ENCODE measurements at places on chromosomes 1 and 21. TPM values are rescaled to one million over a fixed set of nuclear protein-coding genes. Genes with fewer than 3 reads are reported as not detected.

DNA sequence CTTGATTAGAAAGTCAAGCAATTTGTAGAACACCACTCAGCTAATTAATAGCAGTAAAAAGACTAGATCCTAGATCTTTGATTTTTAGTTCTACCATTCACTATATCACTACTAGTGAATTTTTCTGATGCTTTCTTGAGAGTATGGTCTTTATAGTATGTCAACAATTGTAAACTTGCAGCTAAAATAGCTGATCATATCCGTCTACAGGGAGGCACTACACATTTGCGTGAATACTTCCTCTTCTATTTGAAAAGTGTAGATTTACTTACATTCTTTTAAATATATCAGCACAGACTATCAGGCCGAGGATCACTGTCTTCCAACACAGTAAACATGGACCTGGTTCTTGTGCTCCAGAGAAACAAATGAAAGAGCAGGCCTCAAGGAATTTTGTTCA lies 18.6 kb upstream of the PTPRC start:
- DNase-seq, result no peak

The TNFRSF9 gene
- total RNA-seq, result 0.27 TPM

The PADI3 gene
- not detected for total RNA-seq

DNA sequence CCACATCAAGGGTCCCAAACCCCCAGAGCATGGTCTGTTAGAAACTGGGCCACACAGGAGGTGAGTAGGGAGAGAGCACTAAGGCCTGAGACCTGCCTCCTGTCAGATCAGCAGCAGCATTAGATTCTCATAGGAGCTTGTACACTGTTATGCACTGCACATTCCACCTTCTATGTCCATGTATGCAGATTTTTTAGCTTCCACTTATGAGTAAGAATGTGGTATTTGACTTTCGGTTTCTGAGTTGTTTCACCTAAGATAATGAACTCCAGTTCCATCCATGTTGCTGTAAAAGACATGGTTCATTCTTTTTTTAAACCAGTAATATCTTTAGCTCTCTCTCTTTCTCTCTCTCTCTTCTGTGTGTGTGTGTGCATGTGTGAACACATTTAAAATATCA lies 663 bp upstream of the GBP6 start:
- no peak for DNase-seq

- DNase-seq, result no peak
Measured at GRCh38 chr1:183206538-183207122, 20.6 kb downstream of the LAMC2 start.

DNA sequence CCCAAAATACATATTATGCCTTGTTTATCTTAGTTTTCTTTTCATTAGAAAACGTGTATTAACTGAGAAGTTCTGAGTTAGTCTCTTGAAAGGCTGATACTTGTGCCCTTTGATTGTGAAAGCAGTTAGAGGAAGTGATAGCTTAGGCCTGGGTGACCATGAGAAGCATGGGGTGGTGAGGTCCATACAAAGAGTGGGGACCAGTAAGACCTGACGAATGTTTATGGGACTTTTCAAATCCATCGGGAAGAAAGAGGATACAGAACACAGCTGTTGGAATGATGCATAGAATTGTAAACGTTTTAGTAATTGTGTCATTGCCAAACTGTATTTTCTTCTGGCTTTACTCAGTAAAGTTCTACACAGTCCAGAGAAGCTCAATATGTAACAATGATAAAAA lies 259.8 kb downstream of the LMO4 start:
- no peak for DNase-seq

The PLA2G2F gene
- total RNA-seq, result not detected

GRCh38 chr1:110639724-110640386 lies 33.7 kb upstream of the KCNA2 start:
- DNase-seq, result no peak

DNA sequence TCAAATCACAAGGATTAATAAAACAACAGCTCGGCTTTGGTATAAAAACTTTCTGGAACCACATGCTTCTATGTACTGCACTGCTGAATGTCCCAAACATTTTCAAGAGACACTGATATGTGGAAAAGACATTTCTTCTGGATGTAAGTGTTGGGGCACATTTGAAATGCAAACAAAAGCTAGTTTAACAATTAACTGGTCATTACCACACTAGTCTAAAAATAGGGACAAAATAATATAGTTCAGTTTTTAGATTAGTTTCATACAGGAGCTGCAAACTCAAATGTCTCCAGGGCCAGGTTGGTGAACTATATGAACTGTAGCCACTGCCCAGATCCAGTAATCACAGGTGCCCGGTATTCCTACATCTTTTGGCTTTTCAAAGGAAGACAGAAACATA lies 3.2 kb downstream of the IL23R start:
- no peak for DNase-seq

Measured in sciatic nerve (tissue), 2 donors.